ENCODE measurements at places on chromosomes 6 and 20. TPM values are rescaled to one million over a fixed set of nuclear protein-coding genes. Genes with fewer than 3 reads are reported as not detected.

The HRH3 gene
- not detected for total RNA-seq

The PGM3 gene
- 37.6 TPM for total RNA-seq

The RRAGD gene
- 17.6 TPM for total RNA-seq

- no peak for DNase-seq
Measured at GRCh38 chr6:148866657-148867268, 119.9 kb downstream of the UST start.

DNA sequence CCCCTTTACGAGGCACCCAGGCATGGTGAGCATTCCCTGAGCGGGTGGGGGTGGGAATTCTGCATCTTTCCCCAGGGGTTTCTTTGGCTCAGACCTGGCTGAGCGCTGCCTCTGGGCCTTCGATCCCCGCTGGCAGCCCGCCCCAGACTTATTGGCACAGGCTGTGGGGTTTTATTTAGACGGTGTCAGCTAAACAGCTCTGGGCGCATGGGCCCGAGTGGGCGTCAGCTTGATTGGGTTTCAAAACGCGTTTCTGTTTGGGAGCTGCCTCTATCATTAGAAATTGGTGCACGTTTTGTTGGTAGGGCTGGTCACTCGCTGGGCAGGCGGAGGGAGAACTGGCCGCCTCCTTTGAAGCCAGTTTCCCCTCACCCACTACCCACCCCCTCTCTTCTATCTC is 21.0 kb downstream of the PMEPA1 start:
- no peak for DNase-seq

All from mucosa of descending colon (tissue), 3 donors.